Chondrocyte (in vitro differentiated cells): ENCODE measurements at places on chromosomes 2 and 18. TPM values are rescaled to one million over a fixed set of nuclear protein-coding genes. Genes with fewer than 3 reads are reported as not detected.

GKN2 gene
- total RNA-seq: not detected in 3 replicates

TGFBRAP1 gene
- 18.3 to 21.4 TPM (median 18.5 TPM) in 3 replicates for total RNA-seq

ACTG2 gene
- 173 to 1,480 TPM (median 1,439 TPM) in 3 replicates for total RNA-seq

PAX8 gene
- total RNA-seq: 0.29 TPM in 1 of 3 replicates, not detected in the others

TMEM169 gene
- total RNA-seq: 1.3 to 2.0 TPM (median 1.5 TPM) in 3 replicates

COL6A3 gene
- 250 to 264 TPM (median 264 TPM) in 3 replicates for total RNA-seq

SPOPL gene
- 9.9 to 16.2 TPM (median 14.7 TPM) in 3 replicates for total RNA-seq

DNA sequence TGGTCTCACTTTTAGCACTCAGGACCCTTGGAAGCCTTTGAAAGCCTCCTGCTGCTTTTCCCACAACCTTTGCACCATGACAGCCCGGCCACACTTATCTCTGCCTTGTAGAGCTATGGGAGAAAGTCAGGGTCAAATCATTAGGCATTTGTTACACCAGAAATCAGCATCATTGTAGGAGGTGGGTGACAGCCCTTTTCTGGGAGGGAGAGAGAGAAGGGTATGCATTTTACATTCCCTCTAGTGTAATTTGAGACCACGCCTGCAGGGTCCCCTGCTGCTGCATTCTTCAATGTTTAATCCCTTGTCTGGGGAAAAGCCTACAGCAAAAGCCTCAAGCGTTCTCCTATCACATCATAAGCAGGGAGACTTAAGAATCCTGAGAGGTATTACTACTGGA is 766.8 kb upstream of the FAM98A start:
- DNase-seq: no peak

DNA sequence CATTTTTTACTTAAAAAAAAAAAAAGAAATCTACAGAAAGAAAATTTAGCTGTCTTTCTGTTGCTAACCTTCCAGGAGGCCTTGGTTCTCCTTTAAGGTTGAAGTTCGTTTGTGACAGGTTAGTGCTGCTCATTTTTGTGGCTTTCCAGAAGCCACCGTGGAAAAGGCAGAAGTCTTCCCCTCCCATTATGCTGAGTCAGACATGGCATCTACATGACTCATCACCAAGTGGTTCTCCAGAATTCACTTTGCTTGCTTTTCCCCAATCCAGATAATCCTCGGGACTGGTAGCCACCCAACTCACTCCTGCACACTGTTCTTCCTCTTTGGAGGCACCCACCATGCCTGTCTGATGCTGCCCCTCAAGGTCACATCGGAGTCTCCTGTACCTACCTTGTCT is 228.7 kb downstream of the PIK3C3 start:
- DNase-seq: no peak

DNA sequence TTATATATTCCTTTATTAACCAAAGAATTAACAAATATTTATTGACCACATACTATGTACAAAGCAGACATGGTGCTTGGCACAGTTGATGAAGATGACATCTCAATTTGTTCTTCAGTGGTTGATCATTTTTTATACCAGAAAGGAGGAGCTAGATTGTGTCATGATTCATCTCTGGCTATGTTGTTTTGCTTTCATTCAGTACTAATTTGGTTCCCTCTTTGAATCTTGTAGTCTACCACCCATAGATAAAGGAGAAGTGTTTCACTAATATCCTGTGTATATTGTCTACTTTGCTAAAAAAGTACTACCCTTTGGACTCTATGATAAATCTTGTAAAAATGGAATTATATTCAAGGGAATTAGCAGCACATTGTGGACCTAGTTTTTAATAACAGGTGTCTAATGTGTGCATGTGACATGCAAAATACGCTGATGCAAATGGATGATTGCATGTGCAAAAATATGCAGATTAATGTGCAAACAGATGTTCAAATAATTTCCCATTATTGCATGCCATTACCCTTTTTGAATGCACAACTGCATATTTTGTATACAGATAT is 313.2 kb upstream of the ZEB2 start:
- DNase-seq: no peak

- peak; percentile 88 for DNase-seq
Observed at GRCh38 chr18:79616651-79617510, 62.7 kb upstream of the CTDP1 start.

DNA sequence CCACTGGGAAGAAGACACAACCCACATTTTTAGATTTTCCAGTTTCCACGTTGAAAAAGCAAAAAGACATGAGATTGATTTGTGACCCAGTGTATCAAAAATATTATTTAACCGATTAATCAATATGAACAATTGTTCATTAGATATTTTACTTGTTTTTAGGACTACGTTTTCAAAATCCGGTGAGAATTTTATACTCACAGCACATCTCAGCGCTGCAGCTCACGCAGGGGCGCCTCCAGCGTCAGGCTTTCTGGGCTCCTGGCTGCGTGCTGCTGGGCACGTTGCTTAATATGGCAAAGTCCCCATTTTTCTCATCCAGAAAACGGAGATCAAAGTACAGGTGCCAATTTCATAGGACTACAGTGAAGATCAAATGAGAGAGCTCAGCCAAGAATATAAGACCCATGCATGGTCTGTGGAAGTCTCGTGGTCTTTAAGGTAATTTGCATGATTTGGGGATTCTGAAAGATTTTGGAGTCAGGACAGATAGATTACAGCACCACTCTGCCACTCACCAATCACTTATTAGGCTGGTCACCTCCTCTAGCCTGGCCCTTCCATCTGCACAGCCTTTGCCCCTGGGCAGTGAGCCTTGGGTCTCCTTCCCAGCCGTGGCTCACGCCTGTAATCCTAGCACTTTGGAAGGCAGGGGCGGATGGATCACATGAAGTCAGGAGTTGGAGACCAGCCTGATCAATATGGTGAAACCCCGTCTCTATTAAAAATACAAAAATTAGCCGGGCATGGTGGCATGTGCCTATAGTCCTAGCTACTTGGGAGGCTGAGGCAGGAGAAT is 36.2 kb downstream of the PTPN18 start:
- DNase-seq: no peak

GRCh38 chr2:179936654-179937053 is 70.4 kb downstream of the CWC22 start:
- no peak for DNase-seq

DNA sequence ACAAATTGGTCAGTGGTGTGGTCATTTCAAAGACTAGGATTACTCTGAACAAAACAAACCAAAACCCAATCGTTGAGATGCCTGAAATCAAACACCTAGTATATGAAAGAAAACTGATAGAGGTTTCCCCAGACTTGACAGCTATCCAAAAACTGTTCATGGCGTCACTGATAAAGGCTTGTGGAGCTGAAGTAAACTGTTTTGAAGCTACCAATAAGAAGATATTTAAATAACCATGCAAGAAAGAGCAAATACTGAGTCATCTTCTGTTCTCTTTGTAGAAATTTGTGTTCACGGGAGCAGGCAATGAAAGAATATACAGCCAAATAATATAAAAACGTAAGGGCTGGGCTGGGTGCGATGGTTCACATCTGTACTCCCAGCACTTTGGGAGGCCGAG is 7.5 kb upstream of the COLEC11 start:
- no peak for DNase-seq

GRCh38 chr2:128501006-128501690 is 182.5 kb upstream of the HS6ST1 start:
- DNase-seq: no peak

DNA sequence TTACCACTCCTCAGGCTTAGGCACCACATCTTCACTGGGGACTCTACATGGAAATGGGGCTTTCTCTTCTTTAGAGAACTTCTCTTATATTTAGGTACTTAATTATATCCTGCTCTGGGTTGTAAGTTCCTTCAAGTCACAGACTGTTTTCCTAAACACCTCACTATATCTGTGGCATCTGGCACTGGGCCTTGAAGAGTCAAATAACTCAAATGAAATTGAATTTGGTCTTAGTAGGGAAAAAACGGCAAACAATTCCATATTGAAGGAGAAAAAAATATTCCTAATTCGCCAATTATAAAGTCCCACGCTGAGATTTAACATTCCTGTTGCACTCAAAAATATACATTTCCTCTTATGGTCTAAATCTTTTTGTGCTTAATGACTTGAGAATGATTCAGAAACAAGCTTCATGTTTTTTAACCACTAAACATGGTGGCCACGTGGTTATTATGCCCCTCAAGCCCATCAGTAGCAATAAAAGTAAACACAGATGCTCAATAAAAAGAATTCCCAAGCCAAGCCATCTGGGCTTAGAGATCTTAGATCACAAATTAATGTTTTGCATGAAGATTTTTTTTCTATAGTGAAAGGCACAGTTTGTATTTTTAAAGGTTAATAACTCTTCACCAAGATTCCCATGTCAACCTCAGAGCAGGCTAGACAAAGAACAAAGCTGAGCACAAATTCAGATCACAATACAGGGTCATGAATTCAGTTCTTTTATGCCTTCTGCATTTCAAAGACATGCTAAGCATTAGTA is 105.5 kb upstream of the SYT4 start:
- no peak for DNase-seq

- no peak for DNase-seq
Observed at GRCh38 chr2:147099845-147100244, 745.0 kb upstream of the ACVR2A start.

DNA sequence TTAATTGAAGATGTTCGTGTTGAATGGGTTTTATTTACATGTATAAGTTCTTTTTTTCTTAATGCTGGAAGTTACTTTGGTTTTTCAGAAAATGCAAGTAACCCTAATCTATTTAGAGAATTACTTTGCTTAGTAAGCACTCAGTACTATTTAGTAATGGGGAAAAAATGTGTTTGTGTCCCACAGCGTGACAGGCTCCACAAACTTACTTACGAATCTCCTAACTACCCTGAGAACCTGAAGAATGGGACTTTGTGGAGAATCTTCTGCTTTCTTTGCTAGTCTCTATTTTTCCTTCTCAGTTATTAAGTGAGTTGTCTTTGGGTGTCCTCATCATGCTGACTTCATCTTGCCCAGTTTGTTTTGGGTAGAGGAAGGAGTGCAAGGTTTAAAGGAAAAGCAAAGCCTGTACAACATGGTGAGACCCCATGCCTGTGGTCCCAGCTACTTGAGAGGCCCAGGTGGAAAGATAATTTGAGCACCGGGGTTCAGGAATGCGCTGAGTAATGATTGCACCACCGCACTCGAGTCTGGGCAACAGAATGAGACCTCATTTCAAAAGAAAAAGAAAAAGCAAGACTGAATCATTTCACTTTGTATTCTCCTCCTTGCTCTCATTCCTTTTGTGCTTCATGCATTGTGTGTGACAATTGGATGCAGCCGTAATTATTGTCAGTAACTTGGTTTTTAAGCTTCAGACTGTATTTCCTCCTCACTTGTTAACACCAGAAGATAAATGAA is 10.2 kb downstream of the NEDD4L start:
- no peak for DNase-seq

DNA sequence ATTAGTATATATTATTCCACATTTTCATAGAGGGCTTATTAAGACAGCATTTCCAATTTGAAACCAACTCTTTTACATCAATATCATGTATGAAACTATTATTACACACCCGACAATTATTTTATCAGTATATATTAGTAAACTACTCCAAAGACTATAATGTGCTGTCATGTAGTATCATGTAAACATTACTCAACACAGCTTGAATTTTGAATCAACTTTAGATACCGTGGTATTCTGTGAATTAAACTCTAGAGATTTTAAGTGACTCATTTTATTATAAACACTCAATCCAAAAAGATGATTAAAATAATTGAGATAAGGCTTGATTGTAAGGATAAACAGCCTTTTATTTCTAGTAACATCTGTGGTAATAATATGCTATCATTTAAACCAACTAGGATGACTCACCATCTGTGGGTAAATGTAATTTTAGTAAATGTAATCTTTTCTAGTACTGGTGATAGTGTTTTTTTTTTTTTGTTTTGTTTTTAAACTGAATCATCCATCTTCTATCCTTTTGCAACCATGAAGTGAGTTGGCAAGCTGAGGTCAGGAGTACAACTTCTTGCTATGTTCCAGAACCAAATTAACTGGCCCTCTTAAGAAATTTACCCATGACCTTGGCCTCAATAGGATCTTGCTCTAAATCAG is 144.3 kb upstream of the SMAD7 start:
- DNase-seq: no peak

DNA sequence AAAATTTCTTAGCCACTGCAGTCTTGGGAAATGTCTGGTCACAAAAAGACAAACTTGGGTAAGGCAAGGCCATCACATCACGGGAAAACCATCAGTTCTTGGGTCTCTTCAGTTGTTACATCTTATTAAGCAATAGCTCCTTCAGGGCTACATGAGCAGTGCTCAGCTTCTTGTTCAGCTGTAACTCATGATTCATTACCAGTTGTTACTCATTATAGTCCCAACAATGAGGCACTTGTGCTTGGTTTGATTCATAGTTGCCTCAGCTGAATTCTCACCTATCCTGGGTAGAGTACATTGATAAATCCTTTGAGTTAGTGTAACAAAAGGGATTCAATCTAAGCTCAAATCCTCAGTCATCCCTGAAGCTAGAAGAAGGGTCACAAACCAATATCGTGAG is 102.4 kb upstream of the DCC start:
- no peak for DNase-seq

DNA sequence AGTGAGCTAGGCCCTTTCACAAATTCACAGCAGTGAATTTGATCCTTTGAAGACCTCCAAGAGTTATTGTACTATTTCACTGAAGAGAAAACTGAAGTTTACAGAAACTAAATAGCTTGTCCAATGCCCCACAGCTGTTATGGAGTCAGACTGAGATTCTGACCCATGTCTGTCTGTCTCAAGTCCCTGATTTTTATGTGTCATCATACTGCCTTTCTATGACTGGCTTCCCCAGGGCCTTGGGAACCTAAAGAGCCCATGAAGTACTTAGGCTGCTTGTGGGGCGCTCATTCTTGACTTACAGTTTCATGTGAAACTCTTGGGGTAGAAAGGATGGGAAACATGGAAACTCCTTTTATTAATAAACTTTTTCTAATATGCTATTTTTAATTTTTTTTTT is 107.7 kb downstream of the ATL2 start:
- no peak for DNase-seq

DNA sequence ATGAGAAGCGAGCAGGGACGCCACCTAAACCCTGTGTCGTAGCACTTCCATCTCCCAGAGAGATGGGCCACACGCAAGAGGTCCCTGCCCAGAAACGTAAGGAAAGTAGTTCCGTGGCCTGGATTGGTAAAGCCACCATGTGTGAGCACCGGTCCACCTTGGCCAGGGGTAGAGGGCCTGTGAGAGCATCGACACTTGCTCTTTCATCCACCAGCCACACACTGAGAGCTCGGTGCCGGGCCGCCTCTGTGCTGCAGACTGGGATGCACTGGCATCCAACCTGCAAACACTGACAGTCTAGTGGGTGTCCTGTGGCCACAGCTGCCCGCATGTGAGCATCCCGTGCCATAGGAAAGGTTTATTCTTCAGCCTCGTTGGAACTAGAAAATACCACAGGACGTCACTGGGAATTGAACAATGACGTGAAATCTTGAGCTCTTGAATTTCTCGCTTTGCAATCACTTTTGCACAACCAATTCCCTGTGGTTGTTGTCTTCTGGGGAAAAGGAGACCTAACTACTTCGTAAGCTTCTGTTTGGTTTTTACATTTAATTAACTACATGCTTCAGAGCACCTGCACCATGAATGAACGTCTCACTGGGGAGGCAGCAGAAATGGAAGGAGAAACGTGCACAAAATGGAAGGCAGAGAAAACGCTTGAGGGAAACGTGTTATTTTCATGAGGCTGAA is 212.0 kb upstream of the RAB6C start:
- DNase-seq: no peak
